Sigmoid colon (tissue), 7 donors: ENCODE measurements at places on chromosomes 5 and 9. TPM values are rescaled to one million over a fixed set of nuclear protein-coding genes. Genes with fewer than 3 reads are reported as not detected.

Gene LHX2
- not detected for total RNA-seq

DNA sequence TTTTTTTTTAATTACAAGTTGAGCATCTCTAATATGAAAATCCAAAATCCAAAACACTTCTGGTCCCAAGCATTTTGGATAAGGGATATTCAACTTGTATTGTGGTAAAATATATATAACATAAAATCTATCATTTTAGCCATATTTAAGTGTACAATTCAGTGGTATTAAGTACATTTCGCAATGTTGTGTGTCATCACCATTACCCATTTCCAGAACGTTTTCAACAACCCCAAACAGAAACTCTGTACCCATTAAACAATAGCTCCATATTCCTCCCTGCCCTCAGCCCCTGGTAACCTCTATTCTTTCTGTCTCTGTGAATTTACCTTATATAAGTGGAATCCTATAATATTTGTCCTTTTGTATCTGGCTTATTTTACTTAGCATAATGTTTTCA lies 24.9 kb downstream of the TICAM2 start:
- peaks cover 11% of the 10 kb centered on the region for H3K36me3 ChIP-seq
- DNase-seq, result no peak
- H3K27ac ChIP-seq, result no peak overlapping the region
- no peak overlapping the region for H3K4me3 ChIP-seq

- no peak for DNase-seq
- H3K27ac ChIP-seq, result no peak overlapping the region
- H3K36me3 ChIP-seq, result no peaks in the 10 kb centered on the region
Measured at GRCh38 chr5:25554077-25554476, 909.3 kb upstream of the CDH10 start.

DNA sequence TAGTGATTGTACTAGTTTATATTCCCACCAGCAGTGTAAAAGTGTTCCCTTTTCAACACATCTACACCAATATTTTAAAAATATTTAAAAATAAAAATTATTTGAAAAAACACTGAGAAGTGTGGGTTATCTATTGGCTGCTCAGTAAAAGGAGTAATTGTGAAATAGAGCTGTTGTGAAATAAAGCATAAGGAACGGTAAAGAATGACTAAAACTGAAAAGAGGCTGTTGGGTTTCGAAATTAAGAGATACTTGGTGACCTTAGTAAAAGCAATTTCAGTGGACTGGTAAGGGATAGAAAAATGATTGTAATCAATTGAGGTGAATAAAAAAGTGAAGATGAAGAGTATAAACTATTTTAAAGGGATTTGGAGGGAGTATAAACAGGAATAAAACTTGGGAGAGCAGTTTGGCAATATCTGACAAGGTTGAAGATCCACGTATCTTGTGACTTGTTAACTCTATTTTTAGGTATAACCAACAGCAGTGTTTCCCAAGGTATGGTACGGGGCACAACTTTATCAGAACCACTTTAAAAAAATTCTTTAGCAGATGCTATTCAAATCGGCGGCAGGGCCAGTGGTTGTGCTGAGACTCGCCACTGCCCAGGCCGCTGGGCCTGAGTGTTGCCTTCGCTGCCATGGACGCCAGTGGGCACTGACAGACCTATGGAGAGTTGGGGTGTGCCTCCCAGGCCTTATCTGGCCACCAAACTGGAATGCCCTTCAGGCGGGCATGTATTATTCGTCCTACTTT lies 63.3 kb downstream of the TMEM38B start:
- H3K27me3 ChIP-seq, result no peaks in the 10 kb centered on the region
- H3K4me1 ChIP-seq, result no peaks in the 10 kb centered on the region
- H3K36me3 ChIP-seq, result no peaks in the 10 kb centered on the region
- H3K4me3 ChIP-seq, result no peak overlapping the region

DNA sequence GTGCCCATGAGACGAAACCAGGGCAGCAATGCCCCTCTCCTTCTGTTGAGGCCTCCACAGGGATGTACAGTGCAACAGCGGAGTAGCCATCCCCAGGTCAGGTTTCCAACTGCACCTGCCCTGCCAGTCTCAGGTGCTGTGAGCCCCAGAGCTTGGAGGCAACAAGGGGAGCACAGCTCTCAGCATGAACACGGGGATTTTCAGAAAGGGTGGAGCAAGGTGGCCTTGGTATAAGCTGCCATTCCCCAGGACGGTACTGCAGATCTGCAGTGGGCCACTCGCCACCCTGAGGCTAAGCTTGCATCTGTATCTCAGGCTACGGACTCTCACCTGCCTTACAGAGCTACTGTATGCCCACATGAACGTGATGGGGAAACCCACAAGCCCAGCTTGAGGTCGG lies 103.6 kb downstream of the GABBR2 start:
- no peak overlapping the region for H3K4me3 ChIP-seq
- no peak overlapping the region for H3K27ac ChIP-seq
- no peak for DNase-seq
- H3K4me1 ChIP-seq, result no peaks in the 10 kb centered on the region

Gene TRAF2
- 5.5 TPM for total RNA-seq

- no peak for DNase-seq
- no peak overlapping the region for H3K27ac ChIP-seq
- no peaks in the 10 kb centered on the region for H3K4me1 ChIP-seq
- H3K4me3 ChIP-seq, result no peak overlapping the region
- no peaks in the 10 kb centered on the region for H3K36me3 ChIP-seq
Measured at GRCh38 chr5:111379391-111379816, 132.9 kb downstream of the STARD4 start.

Gene PCDHGB3
- 9.2 TPM for total RNA-seq

Gene NR6A1
- 3.0 TPM for total RNA-seq

DNA sequence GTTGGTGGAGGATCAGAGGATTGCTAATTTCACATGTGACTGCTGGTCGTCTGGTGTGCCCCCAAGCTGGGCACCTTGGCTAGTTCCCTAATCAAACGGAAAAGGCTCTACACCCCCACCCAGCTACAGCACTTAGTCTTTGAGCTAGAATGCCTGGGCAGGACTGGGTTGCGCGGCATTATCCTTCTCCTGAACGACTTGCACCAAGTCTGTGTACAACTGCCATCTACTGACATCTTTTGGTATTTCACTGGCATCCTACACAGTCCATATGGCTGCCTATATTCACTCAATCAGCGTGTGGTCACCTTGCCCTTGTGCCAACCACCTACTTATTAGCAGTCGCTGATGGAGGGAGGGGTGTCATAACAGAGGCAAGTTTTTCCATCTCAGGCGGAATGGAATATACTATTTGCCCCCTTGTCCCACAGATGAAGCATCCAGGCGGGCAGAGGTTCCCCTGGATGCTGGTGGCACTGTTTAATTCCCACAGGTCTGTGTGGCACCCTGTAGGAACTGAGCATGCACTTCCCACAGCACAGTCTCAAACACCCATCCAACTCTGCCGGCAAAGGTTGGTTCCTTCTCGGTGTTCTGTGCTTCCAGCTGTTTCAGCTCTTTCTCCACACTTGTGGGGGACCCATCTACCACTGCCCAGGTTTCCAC lies 150.1 kb downstream of the OSTF1 start:
- no peaks in the 10 kb centered on the region for H3K4me1 ChIP-seq
- no peak overlapping the region for H3K4me3 ChIP-seq
- no peaks in the 10 kb centered on the region for H3K36me3 ChIP-seq
- H3K27me3 ChIP-seq, result no peaks in the 10 kb centered on the region
- H3K27ac ChIP-seq, result no peak overlapping the region

- no peak overlapping the region for H3K27ac ChIP-seq
- no peaks in the 10 kb centered on the region for H3K27me3 ChIP-seq
- no peaks in the 10 kb centered on the region for H3K4me1 ChIP-seq
- H3K36me3 ChIP-seq, result no peaks in the 10 kb centered on the region
- DNase-seq, result no peak
Measured at GRCh38 chr5:108421713-108422112, 39.8 kb upstream of the FBXL17 start.

DNA sequence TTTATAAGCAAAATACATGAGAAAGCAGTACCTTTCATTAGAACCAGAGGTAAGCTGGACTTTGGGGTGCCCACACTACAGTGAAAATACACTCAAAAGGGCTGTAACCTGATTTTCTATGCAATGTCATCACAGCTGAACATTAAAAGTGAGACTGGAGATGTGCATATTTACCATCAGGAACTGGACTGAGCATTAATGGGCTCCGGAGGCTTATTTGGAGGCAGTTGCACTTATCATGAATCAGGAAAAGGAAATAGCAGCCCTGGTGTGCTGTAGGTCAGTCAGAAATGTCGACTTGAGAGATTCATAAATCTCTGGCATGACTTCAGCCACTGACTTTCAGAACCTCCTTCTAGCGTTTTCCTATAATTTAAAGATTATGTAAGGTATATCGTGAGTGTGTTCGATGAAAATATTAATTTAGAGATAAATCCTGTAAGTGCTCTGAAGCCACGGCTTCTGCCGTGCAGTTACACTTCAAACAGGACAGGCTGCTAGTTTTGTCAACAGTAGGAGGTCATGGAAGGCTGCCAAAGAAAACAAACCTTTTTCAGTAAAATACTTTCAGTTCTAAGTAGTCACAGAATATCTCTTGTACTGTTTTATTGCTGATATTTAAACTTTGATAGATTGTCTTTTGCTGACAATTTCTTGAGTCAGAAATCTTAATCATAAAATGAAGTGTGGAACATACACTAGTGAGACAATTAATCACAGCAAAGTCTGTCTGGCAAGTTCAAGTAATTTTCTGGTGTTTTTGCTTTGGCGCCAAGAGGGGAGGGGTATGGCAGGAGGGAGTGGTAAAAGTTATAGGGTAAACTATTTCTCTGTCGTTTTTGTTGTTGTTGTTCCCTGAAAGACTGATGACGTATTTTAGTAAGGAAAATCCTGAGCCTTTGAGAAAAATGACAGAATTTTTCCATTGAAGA lies 939.7 kb downstream of the NR2F1-AS1 start:
- DNase-seq, result no peak
- no peak overlapping the region for H3K27ac ChIP-seq
- no peaks in the 10 kb centered on the region for H3K36me3 ChIP-seq
- H3K27me3 ChIP-seq, result no peaks in the 10 kb centered on the region

Gene FOXD4L3
- total RNA-seq, result not detected

Gene RASEF
- 0.16 TPM for total RNA-seq

- DNase-seq, result no peak
- H3K4me1 ChIP-seq, result no peaks in the 10 kb centered on the region
- no peak overlapping the region for H3K27ac ChIP-seq
- no peaks in the 10 kb centered on the region for H3K36me3 ChIP-seq
- no peaks in the 10 kb centered on the region for H3K27me3 ChIP-seq
Measured at GRCh38 chr9:24901319-24901718, 355.6 kb upstream of the IZUMO3 start.

Gene HINT2
- total RNA-seq, result 29.9 TPM

Gene CCDC107
- total RNA-seq, result 70.6 TPM

GRCh38 chr5:44632344-44632743 lies 176.4 kb upstream of the MRPS30 start:
- no peaks in the 10 kb centered on the region for H3K36me3 ChIP-seq
- no peaks in the 10 kb centered on the region for H3K27me3 ChIP-seq
- no peak overlapping the region for H3K4me3 ChIP-seq
